Breast epithelium (tissue), 4 donors: ENCODE measurements at places on chromosomes 13 and 19.

GRCh38 chr19:34306824-34307223 lies 52.5 kb downstream of the GARRE1 start:
- no peak for DNase-seq

- no peak for DNase-seq
These were observed at the start of gene POU4F1 for GRCh38 chr13:78603240-78603957. POU4F1 (minus strand) TSS chr13:78603552; CDS start chr13:78603326, 226 bp downstream.

GRCh38 chr19:37933937-37934358 lies 26.9 kb downstream of the SIPA1L3 start:
- DNase-seq = no peak

- DNase-seq = no peak
These were observed 388.6 kb downstream of the DCT start for GRCh38 chr13:94090773-94091480.

GRCh38 chr13:22082030-22082429 lies 411.2 kb downstream of the FGF9 start:
- DNase-seq = no peak

DNA sequence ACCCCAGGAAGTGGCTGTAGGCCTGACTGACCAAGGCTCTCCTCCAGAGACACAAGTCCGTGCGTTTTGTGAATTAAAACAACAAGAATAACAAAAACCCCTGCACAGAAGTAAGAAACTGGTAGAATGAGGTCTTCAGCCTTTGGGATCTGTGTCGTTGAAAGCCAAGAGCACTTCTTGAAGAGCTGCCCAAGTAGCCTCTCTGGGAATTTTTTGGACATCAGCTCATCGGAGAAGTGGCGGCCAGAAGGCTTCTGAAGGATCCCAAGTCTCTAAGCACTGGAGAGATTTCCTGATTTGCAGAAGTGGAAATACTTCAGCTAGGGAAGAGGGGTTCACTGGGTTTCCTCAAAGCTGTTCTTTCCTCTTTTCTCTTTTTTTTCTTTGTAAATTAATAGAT lies 100.4 kb upstream of the ZNF536 start:
- DNase-seq = no peak

DNA sequence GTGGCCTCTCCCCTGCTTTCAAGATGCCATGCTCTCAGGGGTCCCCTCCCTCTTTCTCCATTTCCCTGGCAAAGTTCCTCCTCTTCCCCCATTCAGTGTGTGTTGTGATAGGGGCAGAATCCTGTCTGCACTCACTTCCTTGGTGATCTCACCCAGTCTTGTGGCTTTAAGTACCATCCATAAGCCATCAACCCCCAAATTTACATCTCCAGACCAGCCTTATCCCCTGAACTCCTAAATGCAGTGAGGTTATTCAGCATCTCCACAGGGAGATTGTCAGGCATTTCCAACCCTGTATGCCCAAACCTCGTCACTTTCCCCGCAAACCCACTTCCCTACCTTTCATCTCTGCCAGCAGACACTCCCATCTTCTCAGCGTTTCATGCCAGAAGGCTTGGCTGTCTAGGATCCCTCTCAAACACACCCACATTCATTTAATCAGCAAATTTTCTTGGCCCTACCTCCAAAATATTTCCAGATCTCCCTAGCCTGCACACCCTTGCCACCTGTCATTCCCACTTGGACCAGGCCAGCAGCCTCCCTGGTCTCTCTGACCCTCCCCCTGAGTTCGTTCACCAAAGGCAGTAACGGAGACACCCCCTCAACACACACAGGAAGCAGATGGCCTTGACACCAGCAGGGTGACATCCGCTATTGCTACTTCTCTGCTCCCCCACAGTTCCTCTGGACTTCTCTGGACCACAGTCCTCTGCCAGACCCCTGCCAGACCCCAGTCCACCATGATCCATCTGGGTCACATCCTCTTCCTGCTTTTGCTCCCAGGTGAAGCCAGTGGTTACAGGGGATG lies at the start of gene HCST:
Gene HCST (plus strand): TSS at position 676 of the 808 bp plus-strand sequence. CDS start 65 bp downstream, at position 741.
- DNase-seq = no peak

DNA sequence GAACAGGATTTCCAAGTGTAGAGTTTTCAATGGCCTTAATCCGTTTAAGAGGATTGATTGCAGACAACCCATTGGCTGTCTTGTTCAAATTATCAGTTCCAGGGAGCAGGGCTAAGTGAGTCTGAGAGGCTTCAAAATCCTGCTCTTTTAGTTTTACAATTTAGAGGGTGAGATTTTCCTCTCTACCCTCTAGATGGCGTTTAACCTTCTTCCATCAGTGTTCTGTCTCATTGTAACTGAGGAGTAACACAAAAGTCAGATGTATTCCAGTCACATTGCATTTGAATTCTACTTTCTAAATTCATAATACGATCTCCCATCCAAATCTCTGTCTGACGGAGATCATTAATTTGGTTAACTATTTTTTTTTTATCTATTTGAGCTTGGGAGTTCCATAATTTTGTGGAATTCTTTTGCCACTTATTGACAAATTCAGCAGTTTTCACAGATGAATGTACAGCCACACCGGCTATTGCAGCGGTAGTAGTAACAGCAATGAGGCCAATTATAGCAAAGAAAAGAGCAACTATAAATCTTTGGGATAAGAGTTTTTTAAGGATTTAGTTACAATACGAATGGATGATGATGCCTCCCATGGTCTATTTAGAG lies 7.8 kb upstream of the C19orf84 start:
- no peak for DNase-seq

DNA sequence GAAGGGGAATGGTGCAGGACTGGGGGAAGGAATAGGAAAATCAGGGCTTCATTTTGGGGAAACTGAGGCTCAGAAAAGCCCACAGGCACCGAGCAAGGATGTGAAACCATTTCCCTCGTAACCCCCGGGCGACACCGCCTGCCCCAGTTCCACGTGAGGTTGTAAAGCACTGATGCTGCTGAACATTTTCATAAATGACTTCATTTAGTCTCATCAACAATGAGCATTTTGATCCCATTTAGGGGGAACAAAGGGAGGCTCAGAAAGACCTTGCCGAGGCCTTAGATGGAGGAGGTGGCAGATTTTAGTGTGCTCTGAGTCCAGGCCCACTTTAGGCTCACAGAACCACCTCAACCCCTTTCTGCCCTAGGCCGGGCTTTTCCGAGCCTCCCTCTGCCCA lies 20.5 kb upstream of the FBXO27 start:
- DNase-seq = no peak

DNA sequence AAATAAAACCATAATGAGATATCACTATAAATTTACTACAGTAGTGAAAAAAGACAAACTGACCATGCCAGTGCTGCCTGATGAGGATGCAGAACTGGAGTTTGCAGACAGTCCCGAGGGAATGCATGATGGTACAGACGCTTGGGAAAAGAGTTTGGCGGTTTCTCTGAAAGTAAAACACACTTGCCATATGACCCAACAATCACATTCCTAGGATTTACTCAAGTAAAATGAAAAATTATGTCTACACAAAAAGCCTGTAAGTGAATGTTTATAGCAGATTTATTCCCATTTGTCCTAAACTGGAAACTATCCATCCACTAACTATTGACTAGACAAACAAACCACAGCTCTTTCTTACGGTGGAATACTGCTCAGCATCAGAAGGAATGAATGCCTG lies 271.0 kb downstream of the DNAJC15 start:
- no peak for DNase-seq

- no peak for DNase-seq
These were observed 146.9 kb upstream of the SLC10A2 start for GRCh38 chr13:103213152-103213551.

DNA sequence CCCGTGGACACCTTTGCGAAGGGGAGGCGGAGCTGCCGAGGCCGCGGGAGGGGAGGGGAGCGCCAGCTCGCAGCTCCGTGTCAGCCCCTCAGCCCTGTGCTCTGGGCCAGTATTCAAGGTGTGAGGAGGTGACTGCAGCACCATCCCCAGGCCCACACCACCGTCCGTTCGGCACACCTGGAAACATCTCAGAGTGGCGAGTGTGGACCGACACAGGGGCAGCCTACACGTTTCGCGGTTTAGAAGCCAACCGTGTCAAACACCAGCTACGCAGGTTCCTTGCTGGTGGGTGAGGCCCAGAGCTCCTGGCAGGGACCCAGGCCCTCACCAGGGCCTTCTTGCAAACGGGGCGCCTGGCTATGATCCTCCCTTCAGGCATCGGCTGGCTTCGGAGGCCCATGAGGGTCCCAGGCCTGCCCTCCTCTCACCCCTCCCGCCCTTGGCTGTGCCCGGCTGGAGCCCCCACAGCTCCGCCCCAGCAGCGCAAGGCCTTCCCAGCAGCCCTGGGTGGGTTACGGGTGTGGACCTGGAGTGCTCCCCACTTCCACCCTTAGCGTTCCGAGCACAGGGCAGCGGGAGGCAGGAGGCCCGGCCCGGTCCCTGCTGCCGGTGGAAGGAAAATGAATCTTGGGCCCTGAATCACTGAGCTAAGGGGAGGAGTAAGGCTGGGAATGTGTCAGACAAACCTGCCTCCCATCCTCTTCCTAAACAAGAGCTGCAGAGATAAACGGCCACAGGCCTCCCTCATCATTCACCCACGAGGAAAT lies 1.2 kb downstream of the C13orf46 start:
- no peak for DNase-seq

DNA sequence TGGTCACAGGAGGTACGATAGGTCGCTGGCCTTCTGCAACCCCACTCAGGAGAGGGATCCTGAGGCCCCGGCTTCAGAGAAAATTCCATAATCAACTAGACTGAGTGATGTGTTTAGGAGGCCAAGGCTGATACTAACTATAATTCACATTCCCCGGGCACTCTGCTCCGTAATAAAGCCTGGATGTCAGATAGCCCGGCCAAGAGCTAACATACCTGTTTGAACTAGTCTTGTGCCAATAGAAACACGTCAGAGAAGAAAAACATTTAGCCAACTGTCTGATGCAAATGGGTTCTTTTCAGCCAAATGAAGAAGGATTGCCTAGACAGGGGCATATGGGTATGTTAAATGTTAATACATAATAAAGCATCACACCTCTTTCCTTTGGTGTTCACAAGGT lies 204.2 kb downstream of the TSHZ3 start:
- DNase-seq = no peak

DNA sequence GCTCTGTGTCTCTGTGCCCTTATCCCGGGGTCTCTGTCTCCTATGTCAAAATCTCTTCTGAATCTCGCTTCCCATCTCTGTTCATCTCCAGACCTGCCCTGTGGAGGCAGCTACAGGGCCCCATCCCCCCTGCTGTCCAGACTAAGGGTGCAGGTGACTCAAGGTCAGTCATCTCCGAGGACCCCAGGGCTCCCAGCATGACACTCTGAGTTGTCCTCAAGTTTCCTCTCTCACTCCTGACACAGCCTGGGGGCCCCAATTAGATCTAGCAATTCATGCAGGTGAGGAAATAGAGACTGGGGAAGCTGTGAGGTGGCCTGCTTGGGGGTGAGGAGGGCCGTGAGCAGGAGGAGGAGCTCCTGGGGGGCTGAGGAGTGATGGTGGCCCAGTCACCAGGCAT lies 2.1 kb upstream of the CNFN start:
- no peak for DNase-seq

GRCh38 chr13:114092468-114092867 lies 40.0 kb downstream of the RASA3 start:
- DNase-seq = no peak

DNA sequence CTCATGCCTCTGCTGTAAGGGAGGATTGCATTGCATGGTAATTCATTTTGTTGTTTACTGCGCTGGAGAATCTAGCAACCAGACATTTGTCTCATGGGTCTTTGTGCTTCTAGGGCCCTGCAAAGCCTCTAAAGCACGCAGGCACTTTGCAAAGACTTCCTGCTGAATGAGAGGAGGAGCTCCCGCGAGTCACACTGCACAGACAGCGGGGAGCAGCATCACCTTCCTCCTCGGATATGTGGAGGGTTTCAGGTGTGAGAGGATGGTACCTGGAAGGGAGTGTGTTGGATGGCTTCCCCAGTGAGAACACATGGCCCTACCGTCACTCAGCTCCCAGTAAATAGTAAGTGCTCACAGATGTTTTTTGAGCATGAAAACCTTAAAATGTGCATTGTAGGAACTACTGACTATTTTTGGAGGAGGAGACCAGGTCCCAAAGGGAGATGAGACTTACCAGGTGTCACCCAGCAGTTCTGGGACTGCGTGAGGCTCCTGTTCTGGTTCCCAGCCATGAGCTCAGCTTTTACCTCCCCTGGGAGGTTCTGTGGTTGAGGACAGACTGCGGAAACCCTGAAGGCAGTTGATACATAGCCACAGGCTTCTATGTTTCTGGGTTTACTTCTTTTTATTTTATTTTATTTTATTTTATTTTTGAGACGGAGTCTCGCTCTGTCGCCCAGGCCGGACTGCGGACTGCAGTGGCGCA lies 278.0 kb downstream of the FGF9 start:
- no peak for DNase-seq

- no peak for DNase-seq
These were observed 41.9 kb downstream of the TBC1D4 start for GRCh38 chr13:75440100-75440499.

- DNase-seq = no peak
These were observed 22.3 kb upstream of the TNFSF11 start for GRCh38 chr13:42551611-42552010.

- DNase-seq = no peak
These were observed 2.0 kb downstream of the PTBP1 start for GRCh38 chr19:799076-799881.

GRCh38 chr13:26824581-26824980 lies 64.0 kb upstream of the GPR12 start:
- DNase-seq = no peak

DNA sequence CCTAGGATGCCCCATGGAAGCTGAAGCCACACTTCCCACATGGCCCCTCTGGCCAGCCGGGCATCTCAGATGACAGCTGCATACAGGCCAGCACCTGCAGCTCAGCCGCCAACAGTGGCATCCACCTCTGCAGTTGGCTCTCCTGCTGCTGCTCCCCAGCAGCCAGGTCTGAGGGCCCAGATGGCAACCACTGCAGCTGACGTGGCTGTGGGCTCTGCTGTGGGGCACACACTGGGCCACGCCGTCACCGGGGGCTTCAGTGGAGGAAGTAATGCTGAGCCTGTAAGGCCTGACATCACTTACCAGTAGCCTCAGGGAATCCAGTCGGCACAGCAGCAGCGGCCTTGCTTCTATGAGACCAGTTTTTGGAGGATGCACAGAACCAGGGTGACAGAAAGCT lies 45.3 kb upstream of the LSM14A start:
- no peak for DNase-seq

DNA sequence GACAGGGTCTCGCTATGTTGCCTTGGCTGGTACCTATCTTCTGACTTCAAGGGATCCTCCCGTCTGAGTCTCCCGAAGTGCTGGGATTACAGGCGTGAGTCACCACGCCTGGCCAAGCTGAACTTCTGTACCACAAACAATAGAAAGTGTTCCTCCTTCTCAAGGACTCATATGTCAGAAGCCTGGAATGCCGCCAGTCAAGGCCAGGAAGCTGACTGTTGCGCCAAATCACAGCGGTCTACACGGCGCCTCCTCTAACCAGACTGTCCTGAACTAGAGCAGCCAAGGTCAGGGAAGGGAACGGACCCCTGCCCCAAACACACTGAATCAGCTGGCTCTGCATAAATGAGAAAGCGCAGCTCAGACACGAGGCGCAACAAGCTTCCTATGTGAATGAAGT lies 14.6 kb downstream of the RAB20 start:
- peak; percentile 90 for DNase-seq
